ENCODE measurements at places on chromosomes 5 and 9.

DNA sequence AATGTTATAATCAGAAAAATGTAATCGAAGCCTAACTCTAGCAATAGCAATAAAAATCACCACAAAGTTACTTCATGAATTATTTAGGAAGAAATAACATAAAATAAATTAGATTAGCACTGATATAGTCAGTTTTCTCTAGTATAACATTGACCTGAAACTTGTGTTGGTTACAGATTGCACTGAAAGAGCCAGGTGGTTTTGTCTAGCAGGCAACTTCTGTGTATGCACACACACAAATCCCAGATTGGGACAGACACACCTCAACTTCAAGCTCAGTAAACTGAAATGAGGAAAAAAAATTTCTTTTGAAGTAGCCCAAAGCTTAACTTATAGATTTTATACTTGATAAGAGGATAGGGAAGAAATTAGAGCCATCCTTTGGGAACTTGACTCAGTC lies 129.3 kb downstream of the EFNA5 start:
- H3K27ac ChIP-seq = no peak overlapping the region
- H3K36me3 ChIP-seq = no peaks in the 10 kb centered on the region
- no peaks in the 10 kb centered on the region for H3K27me3 ChIP-seq
- no peak overlapping the region for H3K4me3 ChIP-seq
- peaks cover 4% of the 10 kb centered on the region for H3K4me1 ChIP-seq

GRCh38 chr5:120657104-120657503 lies 193.0 kb downstream of the PRR16 start:
- no peaks in the 10 kb centered on the region for H3K27me3 ChIP-seq
- no peak for DNase-seq
- H3K4me3 ChIP-seq = no peak overlapping the region

- DNase-seq = no peak
- no peaks in the 10 kb centered on the region for H3K27me3 ChIP-seq
- no peak overlapping the region for H3K4me3 ChIP-seq
- peaks cover 18% of the 10 kb centered on the region for H3K4me1 ChIP-seq
Observed at GRCh38 chr9:99026271-99026955, 78.5 kb upstream of the TGFBR1 start.

- DNase-seq = no peak
- H3K4me3 ChIP-seq = no peak overlapping the region
- no peaks in the 10 kb centered on the region for H3K4me1 ChIP-seq
- no peak overlapping the region for H3K27ac ChIP-seq
Observed at GRCh38 chr5:134426361-134426760, 14.7 kb upstream of the CDKN2AIPNL start.

- no peak overlapping the region for H3K27ac ChIP-seq
- no peaks in the 10 kb centered on the region for H3K27me3 ChIP-seq
- DNase-seq = no peak
- peaks cover 33% of the 10 kb centered on the region for H3K36me3 ChIP-seq
- H3K4me1 ChIP-seq = no peaks in the 10 kb centered on the region
Observed at GRCh38 chr5:169814522-169814921, 165.8 kb downstream of the INSYN2B start.

- DNase-seq = no peak
- H3K27ac ChIP-seq = no peak overlapping the region
- H3K27me3 ChIP-seq = peaks cover 12% of the 10 kb centered on the region
- H3K4me1 ChIP-seq = peaks cover 4% of the 10 kb centered on the region
- H3K4me3 ChIP-seq = no peak overlapping the region
Observed at GRCh38 chr5:72555871-72556270, 48.7 kb upstream of the ZNF366 start.
